PC-3 (cell line): ENCODE measurements at places on chromosomes 1 and 21. TPM values are rescaled to one million over a fixed set of nuclear protein-coding genes. Genes with fewer than 3 reads are reported as not detected.

Gene MYCL
- total RNA-seq = 4.0 and 6.6 TPM in 2 replicates

Gene PAX7
- total RNA-seq = not detected in 2 replicates

Gene NOS1AP
- total RNA-seq = 1.6 and 2.6 TPM in 2 replicates

Gene PCAT6
- total RNA-seq = 0.26 and 1.7 TPM in 2 replicates

Gene C1QC
- total RNA-seq = not detected in 2 replicates

Gene CELA3A
- not detected in 2 replicates for total RNA-seq

Gene ASCL5
- total RNA-seq = 2.4 and 3.1 TPM in 2 replicates

Gene OR2L3
- 0.15 TPM in 1 of 2 replicates, not detected in the other for total RNA-seq

Gene RRP1
- total RNA-seq = 76.4 and 96.6 TPM in 2 replicates

Gene ZC3H12A
- total RNA-seq = 45.3 and 65.1 TPM in 2 replicates

Gene EXO1
- total RNA-seq = 41.3 and 53.6 TPM in 2 replicates

Gene OPRD1
- not detected in 2 replicates for total RNA-seq

Gene SLC22A15
- total RNA-seq = 2.2 TPM in 2 replicates

Gene NTMT2
- not detected in 2 replicates for total RNA-seq

Gene MACO1
- 13.6 and 14.0 TPM in 2 replicates for total RNA-seq

Gene SEC16B
- 0.07 and 0.40 TPM in 2 replicates for total RNA-seq

Gene RHBG
- total RNA-seq = 0.26 TPM in 1 of 2 replicates, not detected in the other

Gene RGS1
- total RNA-seq = not detected in 2 replicates

Gene SPATA1
- 2.9 TPM in 1 of 2 replicates, not detected in the other for total RNA-seq

Gene PSEN2
- 85.3 and 103 TPM in 2 replicates for total RNA-seq

Gene FAF1
- total RNA-seq = 12.7 and 14.7 TPM in 2 replicates

Gene PCSK9
- 6.0 and 6.8 TPM in 2 replicates for total RNA-seq
